Upper lobe of right lung (tissue), 1 donor: ENCODE measurements at places on chromosomes 13 and 19. TPM values are rescaled to one million over a fixed set of nuclear protein-coding genes. Genes with fewer than 3 reads are reported as not detected.

Gene RXFP2
- not detected for total RNA-seq

Gene ICAM5
- total RNA-seq, result 18.3 TPM

Gene ZNF766
- total RNA-seq, result 17.5 TPM

Gene NAT14
- total RNA-seq, result 14.7 TPM

Gene CYP2B6
- 1.9 TPM for total RNA-seq

Gene POSTN
- 96.9 TPM for total RNA-seq

Gene ZNF441
- total RNA-seq, result 10.0 TPM

Gene CFD
- total RNA-seq, result 153 TPM

Gene FFAR1
- total RNA-seq, result not detected

Gene ZSWIM9
- 7.5 TPM for total RNA-seq

Gene GRWD1
- 27.1 TPM for total RNA-seq

Gene PAF1
- 33.3 TPM for total RNA-seq

Gene LGALS14
- total RNA-seq, result not detected

Gene LYPD3
- 0.75 TPM for total RNA-seq

Gene TMPRSS9
- not detected for total RNA-seq

Gene KLHL26
- 11.8 TPM for total RNA-seq

Gene ZNF888
- total RNA-seq, result 9.1 TPM
